ENCODE measurements at places on chromosomes 2 and 18.

- no peak for DNase-seq
Measured at GRCh38 chr2:70336552-70336951, 34.7 kb upstream of the FAM136A start.

- DNase-seq = no peak
Measured at GRCh38 chr2:187302116-187302515, 145.9 kb downstream of the CALCRL start.

- DNase-seq = no peak
Measured at GRCh38 chr2:126367361-126367760, 288.6 kb upstream of the GYPC start.

DNA sequence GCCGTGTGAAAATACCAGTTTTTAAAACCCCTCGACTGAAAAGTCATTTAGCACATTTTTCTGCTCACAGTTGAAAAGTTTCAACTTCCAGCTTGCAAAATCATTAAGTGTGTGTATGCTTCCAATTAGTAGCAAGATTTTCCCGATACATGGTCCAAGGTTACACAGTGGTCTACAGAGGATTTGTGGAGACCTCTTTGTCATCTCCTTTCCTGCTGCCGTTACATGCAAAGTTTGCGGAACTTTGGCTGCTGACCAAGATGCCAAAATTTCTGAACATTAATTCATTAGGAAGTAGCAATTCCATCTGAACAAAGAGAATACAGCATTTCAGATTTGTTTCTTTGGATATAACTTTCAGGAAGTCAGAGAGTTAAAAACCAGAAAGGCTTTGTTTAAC lies 474.6 kb downstream of the PLCL1 start:
- DNase-seq = no peak

DNA sequence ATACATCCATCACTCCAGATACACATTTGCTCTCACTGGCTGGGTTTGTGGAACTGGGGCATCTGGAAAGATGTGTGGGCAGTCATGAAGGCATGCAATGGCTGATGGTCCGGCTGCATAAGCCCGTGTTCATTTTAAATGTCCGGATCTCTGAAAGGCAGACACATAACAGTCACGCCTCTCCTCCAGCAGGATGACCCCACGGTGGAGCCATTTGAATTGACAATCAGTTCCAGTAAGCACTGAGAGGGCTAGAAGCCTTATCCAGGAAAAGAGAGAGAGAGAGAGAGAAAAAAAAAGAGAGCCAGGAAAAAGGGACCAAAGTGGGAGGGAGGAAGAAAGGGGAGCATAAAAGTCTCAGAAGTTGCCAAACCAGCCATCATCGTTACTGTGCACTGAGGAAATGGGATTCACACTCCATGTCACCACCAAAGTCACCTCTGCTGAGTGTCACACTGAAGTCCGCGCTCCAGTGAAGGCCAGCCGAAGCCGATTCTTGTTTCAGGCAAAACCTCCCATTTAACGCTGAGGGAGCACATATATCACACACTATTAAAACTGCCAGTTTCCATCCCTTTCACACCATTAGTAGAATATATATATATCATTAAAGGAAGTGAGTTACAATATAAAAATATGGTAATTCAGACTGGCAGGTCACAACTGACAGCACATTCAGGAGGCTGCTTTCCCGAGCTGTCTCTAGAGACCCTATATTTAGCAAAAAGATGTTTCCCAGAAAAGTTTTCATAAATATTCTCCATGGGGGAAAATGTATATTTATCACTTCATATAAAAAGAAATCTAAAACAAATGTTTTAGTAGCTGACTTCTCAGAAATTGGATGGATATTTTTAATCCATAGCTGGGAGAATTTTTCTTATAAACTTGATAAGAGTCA lies 142.0 kb downstream of the ACTR3 start:
- DNase-seq = no peak

GRCh38 chr2:20758997-20759396 lies 63.9 kb downstream of the LDAH start:
- DNase-seq = no peak

DNA sequence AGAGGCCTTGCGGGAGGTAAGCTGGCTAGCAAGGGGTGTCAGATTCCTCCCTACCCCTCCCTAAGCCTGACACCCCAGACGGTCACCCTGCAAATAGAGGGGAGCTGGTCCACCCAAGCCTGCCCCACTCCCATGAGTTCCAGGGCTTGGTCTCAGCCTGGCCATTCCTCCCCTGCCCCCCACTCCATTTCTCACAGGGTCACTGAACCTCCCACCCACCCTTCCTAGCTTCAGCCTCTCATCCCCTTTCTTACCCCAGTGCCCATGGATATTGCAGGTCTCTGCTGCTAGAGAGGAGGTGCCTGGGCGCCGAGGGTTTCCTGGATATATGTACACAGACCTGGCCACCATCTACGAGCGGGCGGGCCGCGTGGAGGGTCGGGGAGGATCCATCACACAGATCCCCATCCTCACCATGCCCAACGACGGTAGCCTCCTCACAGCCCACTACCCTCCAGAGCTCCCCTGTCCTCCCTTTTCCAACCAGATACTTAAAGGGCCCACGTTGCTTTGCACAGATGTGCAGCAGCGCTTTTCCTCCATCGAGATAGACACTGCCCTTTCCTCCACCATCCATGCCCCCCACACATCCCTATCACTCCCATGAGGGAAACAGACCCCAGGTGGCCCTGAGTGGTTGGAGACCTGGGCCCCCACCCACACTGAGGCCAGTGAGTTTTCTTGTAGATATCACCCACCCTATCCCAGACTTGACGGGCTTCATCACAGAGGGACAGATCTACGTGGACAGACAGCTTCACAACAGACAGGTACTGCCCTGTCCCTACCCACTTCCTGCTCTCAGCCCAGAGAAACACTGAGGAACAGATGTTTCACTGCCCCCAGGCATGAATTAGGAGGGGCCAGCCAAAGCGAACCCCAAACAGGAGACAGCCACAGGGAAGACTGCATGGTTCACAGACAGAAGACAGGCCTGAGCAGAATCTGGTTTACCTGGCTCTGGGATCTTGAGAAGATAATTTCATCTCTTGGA lies 15.2 kb upstream of the ANKRD53 start:
- no peak for DNase-seq

- peak; percentile 90 for DNase-seq
Measured at GRCh38 chr18:9017167-9017904, 85.2 kb upstream of the NDUFV2 start.

GRCh38 chr2:167451496-167452289 lies 563.4 kb downstream of the XIRP2 start:
- DNase-seq = no peak

DNA sequence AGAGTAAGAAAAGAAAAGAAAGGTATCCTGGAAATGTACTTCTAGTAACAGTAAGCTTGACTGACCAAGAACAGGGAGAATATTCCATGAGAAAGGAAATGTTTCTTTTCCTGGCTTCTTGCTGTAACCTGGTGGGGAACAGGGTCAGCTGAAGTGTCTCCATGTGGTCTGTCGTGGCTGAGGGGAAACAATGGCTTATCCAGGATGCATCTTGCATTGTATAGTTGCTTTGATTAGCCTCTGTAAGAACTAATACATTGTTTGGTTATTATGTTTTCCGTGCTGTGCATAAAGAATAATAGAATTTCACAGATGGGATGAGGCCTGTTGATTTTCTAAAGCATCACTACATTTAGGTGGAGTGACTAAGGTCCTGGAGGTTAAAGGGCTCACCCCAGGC lies 4.9 kb downstream of the CREG2 start:
- no peak for DNase-seq

DNA sequence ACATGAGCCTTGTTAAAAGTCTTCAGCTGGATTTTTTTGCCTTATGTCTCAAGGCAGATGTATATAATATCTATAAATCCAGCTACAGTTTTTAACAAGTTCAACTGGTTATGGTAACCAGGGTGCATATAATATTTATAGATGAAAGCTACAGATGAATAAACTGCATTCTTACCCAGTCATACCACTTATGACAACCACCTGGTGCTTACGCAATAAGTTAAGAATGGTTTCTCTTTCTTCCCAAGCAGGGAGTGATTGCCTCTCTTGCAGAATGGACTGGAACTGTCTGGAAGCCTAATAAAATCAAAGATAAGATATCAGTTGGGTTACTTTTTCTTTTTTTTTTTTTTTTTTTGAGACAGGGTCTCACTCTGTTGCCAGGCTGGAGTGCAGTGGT lies 19.6 kb downstream of the DHX57 start:
- peak; percentile 33 for DNase-seq

- DNase-seq = no peak
Measured at GRCh38 chr2:133265432-133265949, 302.8 kb downstream of the NCKAP5 start.

DNA sequence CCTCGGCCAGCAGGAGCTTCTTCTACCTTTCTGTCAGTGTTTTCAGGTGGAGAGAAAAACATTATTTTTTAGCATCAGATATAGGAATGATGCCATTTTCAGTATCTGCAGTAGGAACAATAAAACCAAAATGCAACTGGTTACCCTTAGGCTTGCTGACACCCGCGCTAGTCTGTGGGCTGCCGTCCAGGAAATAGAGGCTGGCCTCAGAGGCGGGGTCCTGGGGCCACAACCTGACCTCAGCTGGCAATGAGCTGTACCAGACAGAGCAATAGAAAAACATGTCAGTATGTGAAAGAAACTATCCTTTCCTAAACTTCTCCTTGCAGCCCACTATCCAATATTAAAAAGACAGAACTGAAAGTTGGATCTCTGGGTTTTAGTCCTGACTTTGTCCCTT lies 4.6 kb upstream of the ST6GAL2 start:
- DNase-seq = no peak

DNA sequence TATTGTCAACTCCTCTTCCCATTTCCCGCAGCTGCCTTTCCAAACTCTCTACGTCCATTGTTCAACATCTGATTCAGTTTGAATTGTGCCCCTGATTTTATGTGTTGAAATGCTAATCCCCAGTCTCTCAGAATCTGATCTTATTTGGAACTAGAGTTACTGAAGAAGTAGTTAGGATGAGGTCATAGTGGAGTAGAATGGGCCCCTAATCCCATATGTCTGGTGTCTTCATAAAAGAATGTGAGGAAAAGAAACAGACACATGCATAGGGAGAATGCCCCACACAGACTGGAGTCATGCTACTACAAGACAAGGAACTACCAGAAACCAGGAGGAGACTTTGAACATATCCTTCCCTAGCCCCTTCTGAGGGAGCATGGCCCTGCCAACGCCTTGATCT lies 99.2 kb downstream of the LRP1B start:
- no peak for DNase-seq

DNA sequence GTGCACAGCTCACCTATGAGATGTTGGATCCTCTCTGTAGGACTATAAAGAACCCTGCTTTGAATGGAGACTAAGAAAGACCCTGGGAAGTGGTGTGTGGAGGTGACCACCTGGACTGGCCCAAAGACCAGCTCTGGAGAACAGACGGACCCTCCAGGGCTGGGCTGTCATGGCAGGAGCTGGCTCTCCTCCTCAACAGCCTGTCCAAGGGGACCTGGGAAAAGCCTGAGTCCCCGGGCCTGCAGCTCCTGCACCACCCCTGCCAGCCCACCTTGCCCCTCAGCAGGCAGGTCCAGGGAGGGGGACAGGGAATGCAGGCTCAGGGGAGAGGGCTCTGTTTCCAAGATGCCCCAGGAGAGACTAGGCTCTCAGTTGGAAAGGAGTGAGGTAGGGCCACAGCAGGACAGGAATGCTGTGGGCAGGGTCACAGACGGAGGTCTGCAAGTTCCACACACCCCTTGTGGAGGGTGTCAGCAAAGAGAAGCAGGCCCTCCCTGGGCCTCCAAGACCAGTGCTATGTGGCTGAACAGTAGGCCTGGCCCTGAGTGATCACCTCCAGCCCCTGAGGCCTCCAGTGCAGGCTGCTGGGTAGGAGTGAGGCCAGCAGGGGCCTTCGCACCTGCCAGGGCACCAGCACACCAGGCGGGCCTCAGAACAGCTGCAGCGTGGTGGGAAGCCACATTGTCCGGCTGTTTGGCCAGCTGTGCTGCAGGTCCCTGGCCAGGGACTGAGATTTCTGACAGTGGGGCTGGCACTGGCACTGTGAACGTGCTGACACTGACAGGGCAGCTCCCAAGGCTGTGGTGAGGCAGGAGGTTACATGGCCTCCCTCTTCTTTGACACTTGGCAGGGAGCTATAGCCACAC lies 86.4 kb upstream of the OTOS start:
- no peak for DNase-seq

DNA sequence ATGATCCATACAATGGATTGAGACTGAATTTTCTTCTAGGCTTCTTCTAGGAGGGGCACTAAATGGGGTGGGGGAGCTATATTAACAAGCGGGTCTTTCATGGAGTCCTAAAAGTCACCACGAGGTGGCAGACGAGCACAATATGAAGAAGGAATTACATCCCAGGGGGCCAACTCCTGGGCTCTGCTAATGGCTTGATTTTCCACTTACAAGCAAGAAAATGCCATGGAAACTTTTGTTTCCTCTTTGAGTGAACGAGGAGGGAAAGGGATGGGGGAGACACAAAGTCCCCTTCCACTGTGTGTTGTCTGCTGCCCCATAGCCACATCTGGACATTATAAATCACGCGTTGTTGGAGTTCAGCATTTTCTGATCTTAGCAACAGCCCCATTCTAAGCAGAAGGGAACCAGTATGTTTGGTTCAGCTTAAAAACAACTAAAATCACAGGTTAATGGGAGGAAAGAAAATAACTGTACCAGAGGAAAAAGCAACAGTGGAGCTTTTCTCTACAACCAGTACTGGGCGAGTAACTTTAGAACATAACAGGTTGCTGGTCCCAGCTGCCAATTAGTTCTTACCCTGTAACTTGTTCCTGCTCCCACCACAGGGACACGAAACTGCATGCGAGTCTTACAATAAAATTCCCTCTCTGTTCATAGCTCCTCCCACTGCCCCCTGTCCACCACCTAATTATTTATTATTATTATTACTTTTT lies 285.0 kb upstream of the PARD3B start:
- peak; percentile 31 for DNase-seq

DNA sequence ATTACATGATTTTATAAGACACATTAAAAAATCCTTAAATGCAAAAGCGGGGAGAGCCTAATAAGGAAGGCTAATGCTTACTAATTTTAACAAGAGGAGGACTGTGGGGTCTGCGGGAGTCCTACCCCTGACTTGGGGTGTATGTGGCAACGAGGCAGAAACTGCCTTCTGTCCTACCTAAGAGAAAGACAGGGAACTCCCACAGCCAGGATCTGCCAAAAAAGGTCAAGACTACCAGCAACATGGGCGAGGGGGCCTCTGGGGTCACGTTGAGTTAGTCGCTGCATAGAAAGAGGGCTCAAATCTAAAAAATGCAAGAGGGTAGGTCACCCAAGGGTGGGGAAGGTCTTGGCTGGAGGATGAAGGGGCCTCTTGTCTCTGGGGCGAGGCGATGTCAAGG lies 529 bp upstream of the AMER3 start:
- no peak for DNase-seq

- DNase-seq = no peak
Measured at GRCh38 chr2:237022533-237022932, 63.2 kb upstream of the COPS8 start.

DNA sequence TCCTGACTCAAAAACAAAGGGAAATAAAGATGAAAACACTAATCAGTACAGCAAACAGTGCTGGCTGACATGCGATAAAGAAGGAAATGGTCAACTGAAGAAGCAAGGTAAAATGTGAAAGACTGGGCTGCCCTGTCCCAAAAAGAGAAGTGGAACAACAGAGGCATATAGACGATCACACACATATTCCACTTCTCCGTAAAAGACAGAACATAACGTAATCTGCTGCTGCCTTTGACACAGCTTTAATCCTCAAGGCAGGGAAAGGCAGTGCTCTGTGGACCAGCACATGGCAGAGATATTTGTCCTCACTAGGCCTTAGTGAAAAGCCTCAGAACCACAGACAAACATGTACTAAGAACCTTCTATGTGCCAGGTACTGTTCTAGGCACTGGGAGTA lies 24.3 kb upstream of the REL start:
- peak; percentile 65 for DNase-seq

- no peak for DNase-seq
Measured at GRCh38 chr2:53033411-53033810, 734.2 kb upstream of the CHAC2 start.

All from MV-4-11 (cell line).